ENCODE measurements at places on chromosomes 6 and 20.
A peak's percentile ranks its signal among the peaks of the same experiment; 100 is the strongest.

DNA sequence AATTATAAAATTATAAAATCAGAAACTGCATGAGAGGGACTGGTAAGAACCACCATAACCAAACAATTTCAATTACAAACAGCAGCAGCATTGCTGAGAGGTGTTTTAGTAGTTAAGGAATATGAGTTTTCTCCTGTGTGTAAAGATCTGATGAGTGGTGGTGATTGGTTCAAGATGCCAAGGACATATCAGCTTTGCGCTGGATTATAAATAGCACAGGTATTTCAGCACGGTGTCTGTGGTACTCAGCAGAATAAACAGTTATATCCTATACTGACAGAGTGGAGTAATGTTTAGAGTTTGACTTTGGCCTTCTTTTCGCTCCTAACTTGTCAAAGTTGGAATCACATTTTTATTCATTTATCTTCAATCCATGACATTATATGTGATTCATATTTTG, 501.0 kb downstream of the CDH26 start:
- DNase-seq = no peak

GRCh38 chr6:49252901-49253300, 210.2 kb downstream of the MMUT start:
- no peak for DNase-seq

- DNase-seq = no peak
Measured at GRCh38 chr20:62133864-62134263, 9.3 kb downstream of the PSMA7 start.

- no peak for DNase-seq
Measured at GRCh38 chr6:54681267-54681666, 165.3 kb upstream of the FAM83B start.

- DNase-seq = no peak
Measured at GRCh38 chr6:142458836-142459235, 157.0 kb downstream of the ADGRG6 start.

DNA sequence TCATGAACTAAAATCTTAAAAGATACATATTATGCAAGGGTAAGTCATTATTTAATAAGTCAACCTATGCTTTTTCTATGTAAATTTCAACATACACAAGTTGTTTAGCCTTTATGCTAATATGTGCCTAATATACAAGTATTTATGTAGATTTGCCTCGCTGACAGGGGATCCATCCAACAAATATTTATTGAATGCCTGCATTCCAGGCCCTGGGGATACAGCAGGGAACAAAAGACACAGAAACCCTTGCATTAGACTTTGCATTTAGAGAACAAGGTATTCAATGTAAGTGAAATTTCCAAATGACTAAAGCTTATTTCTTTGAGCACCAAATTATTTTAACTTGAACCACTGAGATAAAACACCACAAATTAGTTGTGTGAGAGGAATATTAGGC, 19.1 kb downstream of the SERINC1 start:
- no peak for DNase-seq

- no peak for DNase-seq
Measured at GRCh38 chr6:145670311-145670710, 65.0 kb downstream of the EPM2A start.

- no peak for DNase-seq
Measured at GRCh38 chr20:61662226-61662967, 403.3 kb downstream of the TAF4 start.

DNA sequence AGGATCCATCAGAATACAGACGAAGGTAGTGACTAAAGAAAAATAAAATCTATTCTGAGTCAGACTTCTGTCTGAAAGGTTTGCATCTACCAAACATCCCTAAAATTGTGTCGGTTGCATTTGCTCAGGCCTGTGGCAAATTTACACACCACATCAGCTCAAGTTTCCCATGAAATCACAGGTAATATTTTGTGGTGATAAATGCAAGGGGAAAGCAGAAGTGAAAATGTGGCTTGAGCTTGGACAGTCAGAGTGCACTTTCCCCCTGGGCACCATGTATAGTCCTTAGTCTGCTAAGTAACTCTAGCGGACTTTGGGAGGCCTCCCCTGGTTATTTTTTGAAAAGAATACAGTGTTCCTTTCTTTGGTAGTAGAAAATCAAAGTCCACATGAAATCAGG, 159.1 kb downstream of the PKHD1 start:
- DNase-seq = no peak

- DNase-seq = no peak
Measured at GRCh38 chr6:572596-573265, 84.2 kb downstream of the HUS1B start.

GRCh38 chr6:156231026-156231765, 546.0 kb upstream of the ARID1B start:
- DNase-seq = no peak

DNA sequence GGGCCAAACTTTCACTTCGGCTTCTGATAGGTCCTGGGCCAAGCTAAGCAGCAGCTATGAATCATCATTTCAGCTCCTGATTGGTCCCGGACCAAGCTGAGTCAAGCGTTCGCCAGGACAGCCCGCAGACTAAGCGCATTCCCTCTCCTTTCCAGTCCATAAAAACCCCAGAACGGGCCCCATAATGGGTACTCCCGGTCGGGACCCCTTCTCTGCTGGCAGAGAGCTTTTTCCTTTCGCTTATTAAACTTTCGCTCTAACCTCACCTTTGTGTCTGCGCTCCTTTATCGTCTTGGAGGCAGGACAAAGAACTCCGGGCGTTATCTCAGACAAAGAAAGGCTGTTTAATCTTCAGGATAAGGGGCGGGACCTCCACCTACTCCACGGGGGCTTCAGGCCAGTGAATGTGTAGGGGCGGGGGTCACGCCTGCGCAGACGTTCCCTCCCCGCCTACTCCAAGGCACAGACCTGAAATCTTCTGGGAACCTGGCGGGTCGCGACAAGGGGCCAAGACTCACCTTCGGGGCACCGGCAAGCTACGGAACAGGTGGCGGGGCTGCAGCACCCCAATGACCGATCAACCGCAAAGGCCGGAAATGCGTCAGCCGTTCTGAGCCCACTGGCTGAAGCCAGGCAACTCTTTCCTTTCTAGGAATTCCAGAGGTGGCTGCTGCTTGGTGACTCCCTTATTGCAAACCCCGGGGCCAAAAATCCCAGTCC, at the start of gene ZSCAN31:
TSS of gene ZSCAN31 (minus strand) at position 585 of the 720 bp plus-strand sequence. CDS start 6,465 bp downstream, outside the sequence.
- peak; percentile 80 for DNase-seq

- DNase-seq = no peak
Measured at GRCh38 chr6:54096811-54097210, 14.4 kb upstream of the MLIP start.

DNA sequence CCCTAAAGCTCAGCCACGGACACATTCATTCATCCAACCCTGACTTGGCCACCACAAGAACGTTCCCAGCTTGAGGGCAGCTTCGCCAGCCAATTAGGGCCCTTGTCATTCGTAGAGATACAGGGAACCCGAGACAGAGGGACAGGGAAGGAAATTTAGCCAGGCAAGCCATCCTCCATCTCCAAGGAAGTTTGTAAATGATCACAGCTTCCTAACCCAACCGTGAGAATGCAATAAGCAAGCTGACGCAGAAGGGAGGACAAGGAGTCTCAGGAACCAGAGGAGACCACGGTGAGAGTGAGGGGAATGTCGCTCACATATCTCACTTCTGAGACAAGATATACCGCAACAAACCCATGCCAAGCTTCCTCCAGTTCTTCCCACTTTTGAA, 1.4 kb downstream of the TRAM2 start:
- no peak for DNase-seq

GRCh38 chr6:8707956-8708772, 272.8 kb upstream of the SLC35B3 start:
- DNase-seq = peak; percentile 24

DNA sequence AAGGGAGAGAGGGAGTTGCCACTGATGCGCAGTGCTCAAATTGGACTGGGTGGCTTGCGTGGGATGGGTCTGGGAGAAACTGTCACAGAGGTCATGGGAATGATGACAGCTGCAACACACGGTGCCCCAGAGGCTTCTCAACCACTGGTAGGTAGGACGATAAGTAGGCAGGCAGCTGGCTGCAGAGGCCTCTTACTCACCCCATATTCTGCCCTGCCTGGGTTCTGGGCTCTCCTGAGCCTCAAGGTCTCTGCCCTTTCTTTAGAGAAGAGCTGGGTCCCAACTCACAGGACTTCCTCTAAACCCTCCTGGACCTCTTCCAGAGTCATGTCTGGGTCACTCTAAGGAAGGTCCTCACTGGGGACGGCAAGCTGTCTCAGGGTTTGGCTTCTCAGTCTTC, 37.2 kb upstream of the RNF24 start:
- no peak for DNase-seq

- no peak for DNase-seq
Measured at GRCh38 chr6:24529985-24530384, 35.2 kb downstream of the ALDH5A1 start.

DNA sequence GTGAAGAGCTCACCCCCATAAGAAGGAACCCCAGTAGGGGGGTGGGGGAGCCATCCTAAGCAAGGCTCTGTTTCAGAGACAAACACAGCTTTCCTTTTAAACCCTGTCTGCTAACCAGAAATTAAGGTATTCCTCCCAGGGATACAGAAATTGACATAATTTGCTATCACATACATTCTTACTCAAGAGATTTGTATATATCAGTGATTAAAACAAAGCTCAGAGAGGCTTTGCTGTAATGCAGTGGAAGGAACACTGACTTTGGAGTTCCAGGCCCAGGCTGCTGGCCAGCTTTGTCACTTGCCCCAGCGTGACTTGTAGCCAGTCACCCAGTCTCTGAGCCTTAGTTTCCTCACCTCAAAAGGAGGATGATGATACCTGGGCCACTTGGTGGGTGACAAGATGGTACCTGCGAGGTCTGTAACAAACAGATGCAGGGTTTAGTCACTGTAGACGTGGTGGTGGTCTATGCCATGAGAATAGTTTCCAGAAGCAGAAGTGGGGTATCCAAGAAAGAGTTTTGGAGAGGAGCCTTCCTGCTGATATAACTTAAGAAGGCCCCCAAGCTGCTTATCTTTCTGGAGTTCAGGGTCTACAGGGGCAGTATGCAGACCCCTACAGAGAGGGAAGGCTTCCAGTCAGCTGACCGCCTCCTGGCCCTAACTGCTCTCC, 3.2 kb upstream of the FOXF2 start:
- no peak for DNase-seq

DNA sequence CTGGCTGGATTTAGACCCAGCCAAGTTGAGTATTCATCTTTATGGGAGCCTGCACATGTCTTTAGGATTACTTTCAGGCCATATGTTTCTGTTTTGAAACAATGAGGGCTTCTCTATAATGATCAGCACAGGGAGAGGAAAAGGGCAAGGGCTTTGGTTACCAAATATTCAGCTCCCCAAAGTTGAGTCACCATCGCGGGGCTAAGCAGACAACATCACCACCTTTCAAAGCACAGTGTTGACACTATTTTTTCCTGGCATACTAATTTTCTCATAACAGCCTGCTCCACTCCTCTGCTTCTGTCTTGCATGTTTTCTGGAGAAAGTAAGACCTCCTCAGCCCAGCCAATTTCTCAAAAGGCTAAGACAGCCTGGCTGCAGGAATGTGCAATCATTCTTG, 4.9 kb downstream of the SCML4 start:
- DNase-seq = no peak

GRCh38 chr6:90256698-90257485, 39.8 kb downstream of the BACH2 start:
- DNase-seq = no peak

GRCh38 chr6:121305957-121306607, 28.2 kb downstream of the TBC1D32 start:
- peak; percentile 19 for DNase-seq

DNA sequence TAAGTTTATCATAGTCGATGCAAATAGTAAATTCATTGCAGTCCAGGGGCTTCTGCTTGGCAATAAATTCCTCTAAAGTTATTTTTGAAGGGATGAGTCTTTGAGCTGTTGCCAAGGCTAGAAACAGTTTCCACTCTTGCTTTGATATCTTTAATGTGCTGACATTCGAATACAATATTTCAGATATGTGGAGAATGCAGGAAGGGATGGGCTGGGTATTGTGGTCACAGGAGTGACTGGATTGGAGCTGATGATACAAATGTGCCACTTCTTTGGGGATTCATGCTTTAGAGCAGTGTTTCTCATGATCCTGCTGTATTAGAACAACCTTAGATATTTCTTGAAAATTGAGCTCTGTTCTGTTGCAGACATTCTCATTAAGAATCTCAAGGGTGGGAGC, 139.0 kb downstream of the PRDM13 start:
- DNase-seq = no peak

DNA sequence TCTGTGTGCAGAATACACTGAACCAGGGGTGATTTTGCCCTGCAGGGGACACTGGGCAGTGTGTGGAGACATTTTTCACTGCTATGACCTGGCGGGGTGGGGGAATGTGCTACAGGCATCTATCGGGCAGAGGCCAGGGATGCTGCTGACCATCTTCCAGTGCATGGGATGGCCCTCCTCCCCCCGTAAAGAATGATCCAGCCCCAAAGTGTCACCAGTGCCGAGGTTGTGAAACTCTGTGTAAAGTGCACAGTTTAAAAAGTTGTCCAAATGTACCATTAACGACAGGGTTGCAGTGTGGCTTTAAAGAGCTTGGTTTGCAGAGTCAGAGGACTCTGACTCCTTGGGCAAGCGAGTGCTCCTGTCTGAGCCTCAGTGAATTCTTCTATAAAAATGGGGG, 72.1 kb downstream of the SULF2 start:
- no peak for DNase-seq

DNA sequence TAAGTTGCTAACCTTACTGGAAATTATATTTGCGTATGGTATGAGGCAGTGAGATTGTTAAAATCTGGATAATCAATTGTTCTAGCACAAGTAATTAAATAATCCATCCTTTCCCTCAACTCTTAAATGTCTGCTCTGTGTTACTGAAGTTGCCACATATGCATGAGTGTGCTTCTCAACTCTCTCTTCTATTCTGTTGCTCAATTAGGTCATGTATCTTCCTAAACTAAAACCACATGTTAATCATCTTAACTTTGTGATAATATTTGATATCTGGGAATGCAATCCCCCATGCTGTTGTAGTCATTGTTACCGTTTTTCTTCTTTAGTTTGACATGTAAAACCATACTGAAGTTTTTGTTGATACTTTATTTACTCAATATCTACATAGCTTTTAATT, 63.5 kb upstream of the STMND1 start:
- DNase-seq = no peak

GRCh38 chr6:87074101-87074621, 20.7 kb downstream of the CGA start:
- no peak for DNase-seq

GRCh38 chr20:20273286-20273685, 94.6 kb upstream of the INSM1 start:
- DNase-seq = no peak

- DNase-seq = no peak
Measured at GRCh38 chr6:107060704-107061103, 32.7 kb downstream of the MTRES1 start.

- DNase-seq = no peak
Measured at GRCh38 chr6:40342723-40343122, 244.4 kb downstream of the LRFN2 start.

- no peak for DNase-seq
Measured at GRCh38 chr6:150631283-150631983, 31.7 kb downstream of the PLEKHG1 start.

DNA sequence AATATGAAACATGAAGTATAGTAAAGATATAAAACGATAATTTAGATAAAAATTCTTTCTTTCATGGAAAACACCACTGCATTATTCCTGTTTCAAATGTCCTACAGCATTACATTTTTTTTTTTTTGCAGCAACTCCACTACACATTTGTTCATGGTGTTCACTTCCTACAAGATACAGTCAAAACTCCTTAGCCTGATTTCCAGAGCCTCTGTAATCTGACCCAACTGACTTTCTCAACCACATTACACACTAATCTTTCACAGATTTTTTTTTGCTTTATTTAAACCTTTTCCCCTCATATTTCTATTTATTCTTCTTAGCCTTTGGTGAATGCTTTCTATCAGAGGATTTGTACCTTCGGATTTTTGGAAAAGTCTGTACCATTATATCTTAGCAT, 176.5 kb upstream of the PDE7B start:
- no peak for DNase-seq
